ENCODE measurements at places on chromosomes 6 and 20.

DNA sequence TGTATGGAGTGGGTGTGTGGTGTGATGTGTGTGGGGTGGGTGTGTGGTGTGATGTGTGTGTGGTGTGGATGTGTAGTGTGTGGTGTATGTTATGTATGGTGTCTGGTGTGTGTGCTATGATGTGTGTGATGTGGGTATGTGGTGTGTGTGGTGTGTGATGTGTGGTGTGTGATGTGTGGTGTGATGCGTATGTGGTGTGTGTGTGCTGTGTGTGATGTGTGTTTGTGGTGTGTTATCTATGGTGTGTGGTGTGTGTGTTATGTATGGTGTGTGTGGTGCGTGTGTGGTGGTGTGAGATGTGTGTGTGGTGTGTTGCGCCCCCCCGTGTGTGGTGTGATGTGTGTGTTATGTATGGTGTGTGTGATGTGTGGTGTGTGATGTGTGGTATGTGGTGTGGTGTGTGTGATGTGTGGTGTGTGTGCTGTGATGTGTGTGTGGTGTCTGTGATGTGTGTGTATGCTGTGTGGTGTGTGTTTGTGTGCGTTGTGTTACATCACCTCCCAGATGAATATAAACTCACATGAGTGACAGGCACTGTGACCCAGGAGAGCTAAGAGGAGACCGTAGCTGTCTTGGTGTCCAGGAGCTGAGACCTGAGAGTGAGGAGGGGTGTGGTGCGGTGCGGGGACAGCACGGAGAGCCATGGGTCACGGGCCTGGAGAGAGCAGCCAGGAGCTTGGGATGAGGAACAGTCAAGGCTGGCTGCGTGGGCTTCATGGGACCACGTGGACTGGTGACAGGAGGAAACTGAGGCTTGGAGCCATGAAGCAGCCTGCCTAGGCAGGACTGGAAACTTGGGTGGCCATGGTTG lies 8.8 kb downstream of the DLGAP4 start:
- no peak for DNase-seq

- no peak for DNase-seq
These were observed 96.3 kb downstream of the FHL5 start for GRCh38 chr6:96659084-96659845.

DNA sequence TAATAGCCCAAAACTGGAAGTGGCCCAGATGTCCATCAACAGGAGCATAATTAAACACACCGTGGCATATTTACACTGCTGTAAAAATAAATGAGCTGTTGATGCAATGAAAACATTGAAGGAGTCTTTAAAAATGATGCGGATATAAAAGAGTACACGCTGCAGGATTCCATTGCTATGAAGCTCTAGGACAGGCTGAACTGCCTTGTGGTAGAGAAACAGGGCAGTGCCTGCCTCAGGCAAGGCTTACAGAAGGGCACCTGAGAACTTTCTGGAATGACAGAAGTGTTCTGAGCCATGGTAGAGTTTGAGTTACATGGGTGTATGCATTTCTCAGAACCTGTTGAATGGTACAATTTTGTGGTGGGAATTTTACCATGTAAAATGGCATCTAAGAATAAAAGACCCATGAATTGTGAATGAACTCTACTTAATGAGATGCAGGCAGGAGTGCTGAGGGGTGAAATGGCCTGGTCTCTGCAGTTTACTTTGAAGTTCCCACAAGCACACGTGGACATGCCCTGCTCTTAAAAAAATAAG lies 45.3 kb upstream of the RIN2 start:
- no peak for DNase-seq

DNA sequence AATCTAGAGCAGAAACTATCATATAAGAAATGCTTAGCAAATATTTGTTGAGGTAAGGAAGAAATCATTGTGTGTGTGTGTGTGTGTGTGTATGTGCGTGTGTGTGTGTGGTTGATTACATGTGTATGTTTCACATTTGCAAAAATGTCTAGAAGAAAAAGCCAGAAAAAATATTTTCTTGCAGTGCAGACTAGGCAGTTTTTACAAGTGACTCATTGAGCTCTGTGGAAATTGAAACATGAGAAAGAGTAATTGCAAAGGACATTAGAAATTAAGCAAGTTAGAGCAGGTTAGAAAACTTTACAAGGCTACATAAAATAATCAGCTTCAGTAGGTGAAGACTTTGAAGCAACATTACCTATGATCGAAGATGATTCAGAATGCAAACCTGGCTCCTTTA lies 669.0 kb upstream of the EYS start:
- DNase-seq = no peak

- no peak for DNase-seq
These were observed 226.1 kb downstream of the BCAS1 start for GRCh38 chr20:53844259-53844658.

DNA sequence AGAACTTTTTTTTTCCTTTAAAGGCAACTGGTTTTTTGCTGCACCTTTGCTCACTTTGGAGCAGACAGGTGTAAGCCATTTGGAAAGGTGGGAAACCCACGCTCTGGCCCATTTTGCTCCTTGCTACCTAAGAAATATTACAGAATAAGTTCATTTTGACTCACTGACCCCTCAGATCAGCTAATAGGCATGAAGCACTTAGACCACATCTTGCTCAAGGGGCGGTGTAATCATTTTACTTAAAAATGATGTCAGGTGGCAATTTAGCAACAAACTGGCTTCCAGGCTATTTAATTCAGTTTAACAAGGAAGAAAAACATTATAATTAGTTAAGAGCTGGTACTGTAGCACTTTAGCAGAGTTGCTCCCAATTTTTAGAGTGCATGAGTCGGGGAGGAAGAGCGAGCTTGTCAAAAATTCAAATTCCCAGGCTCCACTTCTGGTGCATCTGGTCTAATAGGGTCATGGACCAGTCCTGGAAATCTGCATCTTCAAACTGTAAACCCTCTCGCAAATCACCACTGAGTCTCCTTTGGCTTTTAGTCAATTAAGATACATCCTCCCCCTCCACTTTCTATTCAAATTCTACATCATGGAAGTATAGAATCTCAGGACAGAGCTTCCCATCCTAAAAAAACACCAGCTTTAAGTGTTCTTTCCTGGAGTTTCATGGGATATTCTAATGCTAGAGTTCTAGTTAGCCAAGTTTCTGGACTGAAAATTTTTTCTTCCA lies 38.2 kb downstream of the JAG1 start:
- no peak for DNase-seq

DNA sequence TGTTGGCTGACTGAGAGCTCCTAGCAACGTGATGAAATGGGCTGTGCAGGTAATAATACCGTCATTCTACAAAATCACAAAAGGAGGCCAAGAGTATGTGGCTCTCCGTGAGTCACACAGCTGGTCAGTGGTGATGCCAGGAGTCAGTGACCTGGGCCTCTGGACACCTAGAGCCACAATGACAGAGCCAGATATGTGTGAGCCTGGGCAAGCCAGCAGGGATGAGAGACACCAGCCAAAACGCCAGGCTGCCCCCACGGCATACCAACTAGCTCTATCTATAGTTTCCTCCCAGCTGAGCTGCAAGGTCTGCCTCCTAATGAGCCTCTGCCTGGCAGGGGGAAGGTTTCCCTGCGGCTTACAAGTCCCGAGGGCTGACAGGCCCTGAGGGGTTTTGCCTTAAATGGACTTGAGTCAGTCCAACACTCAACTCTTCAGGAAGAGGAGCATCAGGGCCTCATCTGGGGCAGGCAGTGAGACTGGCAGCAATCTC lies 70.0 kb downstream of the CPNE5 start:
- DNase-seq = no peak

DNA sequence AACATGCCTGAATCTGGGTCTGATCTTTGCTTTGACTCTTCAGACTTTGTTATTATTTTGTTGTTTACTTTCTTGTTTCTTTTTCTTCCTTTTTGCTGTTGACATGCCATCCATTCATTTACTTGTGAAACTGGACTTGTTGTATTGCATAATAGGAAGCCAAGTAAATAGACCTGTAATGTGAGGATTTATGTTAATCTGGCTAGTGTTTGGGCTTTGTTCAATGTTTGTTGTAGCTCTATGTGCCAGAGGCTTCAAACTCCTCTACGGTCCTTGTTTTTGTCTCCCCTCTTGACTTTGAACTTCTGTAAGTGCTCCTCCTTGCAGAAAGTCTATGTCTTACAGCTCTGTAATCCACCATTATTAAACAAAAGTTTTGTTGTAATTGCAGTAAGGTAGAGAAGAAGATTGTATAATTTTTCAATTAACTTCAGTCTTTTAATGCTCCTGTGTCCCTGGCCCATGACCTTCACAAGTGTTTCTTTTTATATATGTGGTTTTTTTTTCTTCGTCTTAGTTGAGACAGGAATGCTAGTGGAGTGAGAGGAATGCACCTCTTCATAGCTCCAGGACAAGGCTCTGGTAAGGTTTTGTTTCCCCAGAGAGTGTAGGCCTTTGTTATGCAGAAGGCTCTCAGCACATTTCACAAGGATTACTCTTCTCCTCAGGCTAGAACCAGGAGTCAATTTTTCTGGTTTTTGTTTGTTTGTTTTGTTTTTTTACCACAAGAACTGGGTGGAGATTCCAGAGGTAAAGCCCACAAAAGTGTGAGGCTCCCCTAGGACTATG lies 1061.8 kb upstream of the CITED2 start:
- DNase-seq = no peak

DNA sequence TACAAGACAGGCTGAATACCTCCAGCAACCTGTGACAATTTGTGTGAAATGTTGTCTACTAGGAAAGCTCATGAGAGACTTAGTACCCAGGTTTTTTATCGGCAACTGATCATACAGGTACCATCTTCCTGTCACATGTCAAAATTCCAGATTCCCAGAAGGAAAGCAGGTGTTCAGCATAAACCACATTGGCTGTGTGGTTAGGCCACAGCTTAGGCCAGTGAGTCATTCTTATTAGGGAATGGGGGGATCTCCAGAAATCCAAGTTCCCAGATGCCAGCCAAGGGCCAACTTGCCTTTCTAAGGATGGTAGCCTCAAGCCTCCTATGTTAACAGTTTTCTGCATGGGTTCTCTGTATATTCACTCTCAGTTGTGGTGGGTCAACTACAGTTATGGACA lies 65.9 kb downstream of the FAM184A start:
- DNase-seq = no peak

DNA sequence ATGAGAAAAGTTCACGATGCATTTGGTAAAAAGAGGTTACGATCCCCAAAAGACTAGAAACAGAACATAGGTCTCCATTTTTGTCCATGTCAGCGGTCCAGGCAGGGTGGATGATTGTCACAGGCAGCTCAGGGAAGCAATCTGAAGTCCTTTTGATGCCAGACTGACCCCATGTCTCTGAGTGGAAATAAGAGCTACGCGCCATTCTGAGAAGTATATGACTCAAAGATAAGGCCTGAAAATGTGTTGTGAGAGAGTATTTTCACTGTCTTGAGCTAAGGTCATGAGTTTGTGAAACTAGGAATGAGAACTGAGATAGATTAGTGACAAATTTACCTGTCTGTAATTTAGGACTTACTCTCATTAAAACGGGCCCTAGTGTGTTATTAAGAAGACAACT lies 69.5 kb downstream of the LYRM4 start:
- DNase-seq = no peak

GRCh38 chr6:74901576-74901975 lies 304.3 kb downstream of the COL12A1 start:
- DNase-seq = no peak

All from CD4-positive, alpha-beta T cell treated with Interleukin-10 for 1 hour (primary cell).